ENCODE measurements at places on chromosomes 11 and 22.

- DNase-seq, result no peak
These were observed 42.0 kb downstream of the FBLN1 start for GRCh38 chr22:45544588-45545170.

GRCh38 chr11:71399341-71399740, 48.9 kb downstream of the DHCR7 start:
- DNase-seq, result no peak

DNA sequence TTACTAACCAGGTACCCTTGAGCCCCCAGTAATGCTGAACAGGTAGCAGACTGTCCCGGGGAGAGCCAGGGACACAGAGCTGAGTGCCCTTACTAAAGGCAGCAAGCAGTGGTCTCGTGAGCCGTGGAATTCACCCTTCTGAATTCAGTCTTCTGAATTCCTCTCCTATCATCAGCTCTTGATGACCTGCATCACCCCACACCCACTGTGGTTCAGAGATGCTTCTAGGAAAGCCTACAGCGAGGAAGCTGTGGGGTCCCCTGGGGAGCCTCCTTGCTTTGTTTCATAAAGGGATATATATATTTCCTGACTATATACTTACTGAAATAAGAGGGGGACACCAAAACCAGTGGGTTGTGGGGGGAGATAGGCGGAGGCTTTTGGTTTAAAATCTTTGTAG, 2.6 kb downstream of the SPATA19 start:
- DNase-seq, result no peak

DNA sequence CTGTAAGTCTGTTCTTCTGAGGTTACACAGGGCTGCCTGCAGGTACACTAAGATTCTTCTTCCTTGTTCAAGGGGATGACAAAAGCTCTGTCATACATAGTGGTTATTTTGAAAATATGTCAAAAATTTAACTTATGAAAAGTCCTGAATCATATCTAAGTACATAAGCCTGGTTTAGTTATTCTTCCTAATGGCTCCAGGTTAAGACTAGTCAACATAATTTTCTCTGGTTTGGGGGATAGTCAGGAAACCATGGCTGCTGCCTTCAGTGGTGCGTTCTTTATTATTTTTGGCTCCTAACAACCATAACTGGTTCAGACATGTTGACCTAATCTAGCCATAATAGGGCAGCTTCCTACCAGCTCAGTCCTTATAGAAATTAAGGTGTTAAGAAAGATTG, 257.4 kb upstream of the DDI1 start:
- DNase-seq, result no peak

DNA sequence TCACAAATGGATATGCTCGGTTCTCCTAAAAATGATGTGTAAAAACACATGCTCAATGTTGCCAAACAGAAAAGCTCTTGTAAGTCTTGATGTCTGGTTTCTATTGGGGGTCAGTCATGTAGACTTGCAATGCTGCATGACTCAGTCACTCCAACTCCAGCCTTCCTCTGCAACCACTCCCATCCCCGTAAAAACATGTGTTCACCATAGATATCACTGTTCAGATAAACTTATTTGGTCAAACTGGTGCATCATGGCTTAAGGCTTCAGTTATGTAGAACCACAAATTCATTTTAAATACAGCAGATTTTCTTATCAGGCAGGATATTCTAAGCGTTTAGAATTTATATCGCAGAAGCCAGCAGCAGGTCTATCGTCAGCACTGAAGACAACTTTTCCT, 298.4 kb upstream of the LUZP2 start:
- DNase-seq, result no peak

- peak; percentile 85 for DNase-seq
These were observed 626 bp upstream of the TBX10 start for GRCh38 chr11:67640021-67640757.

- no peak for DNase-seq
These were observed 16.8 kb upstream of the TEF start for GRCh38 chr22:41364955-41365354.

GRCh38 chr11:416757-417621, 2.2 kb upstream of the SIGIRR start:
- peak; percentile 82 for DNase-seq

- DNase-seq, result no peak
These were observed 26.9 kb downstream of the SUSD2 start for GRCh38 chr22:24208012-24208749.

- DNase-seq, result peak; percentile 75
These were observed 5.2 kb downstream of the MAML2 start for GRCh38 chr11:96337541-96338431.

DNA sequence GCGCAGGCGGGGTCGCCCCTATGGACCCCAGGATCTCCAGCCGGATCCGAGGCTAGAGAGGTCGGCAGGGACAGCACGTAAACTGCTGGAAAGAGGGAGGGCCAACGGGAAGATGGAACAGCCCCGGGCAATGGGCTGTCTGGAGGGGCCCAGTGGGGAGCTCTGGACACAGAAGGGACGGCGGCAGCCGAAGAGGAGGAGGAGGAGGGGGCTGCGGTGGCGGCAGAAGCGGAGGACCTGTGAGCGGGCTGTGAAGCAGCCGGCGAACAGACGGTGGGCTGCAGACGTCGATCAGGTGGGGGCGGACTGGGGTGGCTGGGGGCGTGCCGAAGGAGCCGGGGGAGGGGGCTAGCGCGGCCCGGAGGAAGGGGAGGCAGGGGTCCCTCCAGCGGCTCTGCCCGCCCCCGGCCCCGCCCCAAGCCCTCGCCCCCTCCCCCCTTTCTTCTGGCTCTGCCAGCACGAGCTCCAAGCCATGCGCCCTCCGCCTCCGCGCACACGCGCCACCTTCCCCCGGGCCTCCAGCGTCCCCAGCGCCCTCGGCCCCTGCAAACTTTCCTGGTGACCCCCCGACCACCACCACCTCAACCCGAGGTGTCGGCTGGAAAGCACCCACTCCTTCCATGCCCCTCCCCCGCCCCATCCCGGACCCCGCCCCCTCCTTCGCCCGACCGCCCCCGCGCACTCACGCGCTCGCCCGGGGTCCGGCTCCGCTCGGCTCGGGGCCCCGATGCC, 432 bp downstream of the TNKS1BP1 start:
- DNase-seq, result peak; percentile 68

- DNase-seq, result no peak
These were observed 22.3 kb downstream of the ARHGAP1 start for GRCh38 chr11:46677991-46678740.

- DNase-seq, result no peak
These were observed 1.9 kb upstream of the LTBP3 start for GRCh38 chr11:65559951-65560537.

- DNase-seq, result no peak
These were observed 257.6 kb downstream of the LUZP2 start for GRCh38 chr11:24754406-24754805.

DNA sequence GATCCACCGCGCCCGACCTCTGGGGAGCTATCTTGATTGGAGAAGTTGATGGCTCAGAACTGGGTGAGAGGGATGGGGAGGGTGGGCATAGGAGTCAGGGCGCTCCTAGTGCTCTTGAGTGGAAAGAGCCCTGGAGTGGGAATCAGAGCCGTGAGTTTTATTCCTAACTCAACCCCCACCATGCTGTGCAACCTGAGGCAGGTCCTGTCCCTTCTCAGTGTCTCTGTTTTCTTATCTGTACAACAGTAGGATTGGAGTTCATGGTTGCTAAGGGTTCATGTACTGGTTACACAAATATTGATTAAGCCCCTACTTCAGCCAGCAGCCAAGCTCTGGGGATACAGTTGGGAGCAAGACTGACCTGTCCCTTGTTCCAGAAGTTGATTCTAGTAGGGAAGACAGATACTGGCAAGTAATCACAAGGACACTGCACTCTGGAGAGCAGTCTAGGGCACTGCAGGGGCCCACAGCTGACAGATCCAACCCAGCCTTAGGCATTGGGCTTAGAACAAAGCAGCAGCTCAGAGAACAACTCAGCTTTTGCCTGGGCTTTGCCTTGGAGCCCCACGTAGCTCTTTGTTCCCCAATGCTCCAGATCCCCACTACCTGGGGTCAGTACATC, 12.4 kb upstream of the DAGLA start:
- DNase-seq, result no peak

DNA sequence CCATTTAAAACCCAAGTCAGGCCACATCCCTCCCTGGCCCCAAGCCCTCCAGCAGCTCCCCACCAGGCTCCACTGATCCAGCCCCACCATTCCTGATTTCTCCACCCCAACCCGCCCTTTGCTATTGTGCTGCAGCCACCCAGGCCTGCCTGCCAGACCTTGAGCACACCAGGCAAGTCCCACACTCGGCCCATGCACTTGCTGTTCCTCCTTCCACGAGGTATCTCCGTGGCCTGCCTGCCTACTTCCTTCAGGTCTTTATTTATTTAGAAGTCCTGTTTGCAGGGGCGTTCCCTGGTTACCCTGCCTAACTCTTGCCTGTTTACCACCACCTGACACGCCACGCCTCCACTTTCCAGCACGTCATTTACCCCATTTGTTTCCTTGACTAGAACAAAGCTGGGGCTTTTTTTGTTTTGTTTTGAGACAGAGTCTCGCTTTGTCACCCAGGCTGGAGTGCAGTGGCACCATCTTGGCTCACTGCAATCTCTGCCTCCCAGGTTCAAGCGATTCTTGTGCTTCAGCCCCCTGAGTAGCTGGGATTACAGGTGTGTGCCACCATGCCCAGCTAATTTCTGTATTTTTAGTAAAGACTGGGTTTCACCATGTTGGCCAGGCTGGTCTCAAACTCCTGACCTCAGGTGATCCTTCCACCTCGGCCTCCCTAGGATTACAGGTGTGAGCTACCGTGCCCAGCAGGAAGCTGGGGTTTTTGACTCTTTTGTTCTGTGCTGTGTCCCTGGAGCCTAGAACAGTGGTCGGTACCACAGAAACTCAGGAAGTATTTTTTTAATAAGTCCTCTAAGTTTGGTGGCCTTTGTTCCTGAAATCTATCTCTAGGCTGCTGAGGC, 6.7 kb downstream of the CENPM start:
- DNase-seq, result peak; percentile 98

DNA sequence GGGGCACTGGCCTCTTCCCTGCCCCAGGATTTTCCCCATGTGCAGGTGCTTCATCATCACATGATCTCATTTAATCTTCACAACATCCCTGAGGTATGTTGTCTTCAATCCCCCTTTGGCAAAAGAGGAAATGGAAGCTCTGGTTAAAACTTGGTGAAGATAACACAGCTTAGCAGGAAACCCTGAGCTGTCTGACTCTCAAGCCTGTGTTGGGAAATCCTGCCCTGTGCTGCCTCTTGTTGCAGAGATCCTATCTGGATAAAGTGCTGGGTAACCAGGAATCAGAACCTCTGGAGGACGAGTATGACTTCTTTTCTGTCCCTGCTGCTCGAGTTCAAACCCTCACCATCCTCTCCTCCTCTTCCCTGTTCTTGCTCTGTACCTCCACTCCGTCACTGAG, 13.1 kb upstream of the E2F8 start:
- no peak for DNase-seq

DNA sequence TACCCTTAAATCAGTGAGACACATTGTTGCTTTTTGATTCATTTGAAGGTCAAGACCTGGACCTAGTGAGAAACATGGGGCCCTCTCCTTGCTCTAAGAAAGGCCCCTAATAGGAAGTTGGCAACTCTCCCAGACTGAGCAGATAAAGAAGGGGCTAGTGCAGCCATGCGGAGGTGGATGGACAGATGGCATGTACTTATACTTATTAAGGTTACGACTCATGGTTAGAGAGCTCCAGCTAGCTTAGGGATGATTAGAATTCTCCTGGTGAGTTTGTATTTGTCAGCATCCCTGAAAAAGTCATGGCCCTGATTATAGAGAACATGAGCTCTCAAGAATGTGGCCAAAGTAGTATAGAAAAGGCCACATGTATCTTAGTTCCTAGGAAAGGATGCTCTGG, 112.1 kb upstream of the BDNF start:
- DNase-seq, result no peak

DNA sequence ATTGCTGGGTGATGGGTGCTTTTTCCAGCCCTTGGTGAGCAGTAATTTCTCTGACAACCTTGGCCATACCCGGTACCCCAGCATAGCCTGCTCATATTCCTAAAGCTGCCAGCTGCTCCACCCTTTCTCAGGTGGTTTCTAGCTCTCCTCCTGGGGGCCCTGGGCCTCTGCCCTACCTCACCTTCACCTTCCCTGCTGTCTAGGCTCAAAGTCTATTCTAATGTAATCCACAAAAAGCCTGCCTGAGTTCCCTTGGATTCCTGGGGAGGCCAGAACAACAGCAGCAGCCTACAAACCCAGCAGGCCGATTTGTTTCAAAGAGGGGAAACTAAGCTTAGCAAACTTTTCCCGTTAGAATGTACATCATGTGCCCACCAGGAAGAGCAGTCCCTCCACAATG, 117.6 kb downstream of the DSCAML1 start:
- no peak for DNase-seq

DNA sequence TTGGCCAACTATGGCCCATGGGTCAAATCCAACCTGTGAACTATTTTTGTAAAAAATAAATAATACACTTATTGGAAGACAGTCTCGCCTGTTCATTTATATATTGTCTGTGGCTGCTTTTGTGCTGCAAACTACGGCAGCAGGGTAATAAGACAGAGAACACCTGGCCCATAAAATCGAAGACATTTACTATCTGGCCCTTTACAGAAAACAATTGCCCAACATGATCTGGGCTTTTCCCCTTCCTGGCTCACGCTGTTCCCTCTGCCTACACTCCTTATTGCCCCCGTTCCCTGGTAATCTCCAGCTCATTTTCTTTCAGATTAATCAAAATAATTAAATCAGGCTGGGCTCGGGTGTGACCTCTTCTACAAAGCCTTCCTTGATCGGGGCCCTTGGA, 5.6 kb downstream of the PLAAT2 start:
- DNase-seq, result no peak

- no peak for DNase-seq
These were observed 346.8 kb downstream of the OR4C45 start for GRCh38 chr11:50379484-50379883.

DNA sequence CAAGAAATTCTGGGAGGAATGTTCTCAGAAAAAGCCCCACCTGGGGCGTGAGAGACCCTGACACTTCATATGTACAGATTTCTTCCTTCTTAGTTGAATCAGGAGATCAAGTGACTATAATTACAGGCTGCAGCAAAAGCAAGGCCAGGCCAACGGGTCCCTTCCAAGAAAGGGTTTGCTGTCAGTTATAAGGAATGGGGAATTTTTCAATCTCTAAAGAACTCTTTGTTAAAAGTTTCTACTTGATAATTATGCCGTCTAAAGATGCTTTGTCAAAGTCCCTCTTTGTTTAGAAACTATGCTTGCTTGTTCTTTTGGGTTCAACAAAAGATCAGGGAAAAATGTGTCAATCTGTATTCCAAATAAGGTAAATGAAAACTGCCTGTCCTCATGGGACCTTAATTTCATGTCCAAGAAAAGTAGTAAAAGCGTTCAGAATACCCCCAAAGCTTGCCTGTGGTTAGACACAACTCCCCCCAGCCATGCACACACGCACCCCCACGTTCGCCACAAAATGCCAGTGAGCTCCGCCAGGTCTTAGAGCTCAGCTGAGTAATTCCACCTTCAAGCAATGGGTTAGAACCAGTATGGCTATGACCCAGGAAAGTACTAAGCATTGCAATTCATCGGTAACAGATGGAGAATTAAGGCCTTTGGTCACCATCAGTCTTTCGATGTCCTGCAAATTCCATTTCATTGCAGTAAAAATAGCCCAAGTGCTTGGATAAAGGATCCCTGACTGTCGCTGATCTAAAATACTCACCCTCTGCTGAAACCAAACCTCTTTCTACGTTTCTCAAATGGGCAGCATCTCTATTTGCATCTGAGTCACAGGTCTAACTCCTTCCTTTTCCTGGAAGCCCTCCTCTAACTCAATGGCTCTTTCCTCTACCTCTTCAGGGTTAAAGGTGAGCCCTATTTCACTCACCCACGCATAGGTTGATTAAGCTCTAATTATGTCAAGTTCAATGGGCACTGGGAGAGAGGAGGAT, 419.2 kb upstream of the SYN3 start:
- no peak for DNase-seq
